Motor neuron (in vitro differentiated cells): ENCODE measurements at places on chromosomes 2 and 18. TPM values are rescaled to one million over a fixed set of nuclear protein-coding genes. Genes with fewer than 3 reads are reported as not detected.

GRCh38 chr18:64017870-64018269 lies 48.0 kb downstream of the SERPINB8 start:
- ATAC-seq: no peak

CFC1 gene
- total RNA-seq: 82.8 and 99.9 TPM in 2 replicates

GRCh38 chr2:11257078-11257477 lies 87.4 kb downstream of the ROCK2 start:
- ATAC-seq: no peak

- ATAC-seq: no peak
These were observed 335.3 kb upstream of the CHST9 start for GRCh38 chr18:27520401-27520800.

DNA sequence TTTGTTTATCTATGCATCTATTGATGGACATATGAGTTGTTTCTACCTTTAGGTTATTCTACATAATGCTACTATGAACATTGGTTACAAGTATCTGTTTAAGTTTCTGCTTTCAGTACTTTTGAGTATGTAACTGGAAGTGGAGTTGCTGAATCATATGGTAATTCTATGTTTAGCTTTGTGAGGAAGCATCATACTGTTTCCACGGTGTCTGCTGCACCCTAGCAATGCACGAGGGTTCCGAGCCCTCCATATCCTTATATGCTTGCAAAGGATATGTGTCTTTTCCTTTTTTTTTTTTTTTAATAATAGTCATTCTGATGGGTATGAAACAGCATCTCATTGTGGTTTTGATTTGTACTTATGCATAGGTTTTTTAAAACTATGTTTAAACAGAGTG lies 83.7 kb downstream of the FMNL2 start:
- ATAC-seq: peak; percentile 3

NDUFV2 gene
- 129 and 133 TPM in 2 replicates for total RNA-seq

DNA sequence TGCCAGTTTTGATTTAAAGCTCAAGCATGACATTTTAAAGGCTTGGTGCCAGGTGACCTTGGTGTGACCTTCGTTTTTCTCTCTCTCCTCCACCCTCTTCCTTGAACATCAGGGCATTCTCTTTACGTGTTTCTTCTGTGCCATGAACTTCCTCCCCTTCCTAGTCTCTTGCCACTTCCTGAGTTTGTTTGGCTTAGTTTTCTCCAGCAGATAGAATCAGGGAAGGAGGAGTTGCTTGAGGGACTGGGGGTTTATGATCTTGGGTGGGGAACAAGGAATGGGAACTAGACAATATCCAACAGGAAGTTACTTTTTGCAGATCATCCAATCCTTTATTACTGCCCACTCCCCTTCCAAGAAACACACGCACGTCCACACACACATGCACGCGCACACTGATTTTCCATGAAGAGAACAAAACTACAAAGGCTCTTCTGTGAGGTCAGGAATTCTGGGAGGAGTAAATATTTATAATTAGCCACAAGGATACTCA lies 210.6 kb upstream of the EPAS1 start:
- no peak for ATAC-seq

- ATAC-seq: no peak
These were observed 8.2 kb upstream of the RMP24 start for GRCh38 chr18:35964319-35964718.

DNA sequence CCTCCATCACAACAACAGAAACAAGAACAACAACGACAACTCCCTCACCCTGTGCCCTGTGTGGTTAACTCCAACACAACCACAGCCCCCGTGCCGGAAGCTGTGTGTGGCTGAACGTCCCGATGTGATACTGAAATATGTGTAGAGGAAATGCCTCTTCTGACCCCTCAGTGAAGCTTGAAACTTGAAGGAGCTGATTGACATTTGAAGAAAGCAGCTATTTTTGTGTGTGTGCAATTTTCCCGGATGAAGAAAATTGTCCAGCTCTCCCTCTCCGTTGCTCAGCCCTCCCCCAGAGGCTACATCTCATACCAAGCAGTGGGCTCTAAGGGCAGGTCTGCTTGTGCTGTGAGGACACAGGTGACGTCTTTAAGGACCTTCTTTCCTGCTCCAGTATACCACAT lies 173.8 kb downstream of the ICOS start:
- ATAC-seq: no peak

GRCh38 chr2:195563857-195564512 lies 93.0 kb upstream of the SLC39A10 start:
- ATAC-seq: no peak

GRCh38 chr18:62944454-62944853 lies 229.1 kb downstream of the PHLPP1 start:
- no peak for ATAC-seq

CTNNA2 gene
- 6.7 and 7.0 TPM in 2 replicates for total RNA-seq

GRCh38 chr2:112880091-112880531 lies 30.9 kb upstream of the IL37 start:
- ATAC-seq: no peak

DNA sequence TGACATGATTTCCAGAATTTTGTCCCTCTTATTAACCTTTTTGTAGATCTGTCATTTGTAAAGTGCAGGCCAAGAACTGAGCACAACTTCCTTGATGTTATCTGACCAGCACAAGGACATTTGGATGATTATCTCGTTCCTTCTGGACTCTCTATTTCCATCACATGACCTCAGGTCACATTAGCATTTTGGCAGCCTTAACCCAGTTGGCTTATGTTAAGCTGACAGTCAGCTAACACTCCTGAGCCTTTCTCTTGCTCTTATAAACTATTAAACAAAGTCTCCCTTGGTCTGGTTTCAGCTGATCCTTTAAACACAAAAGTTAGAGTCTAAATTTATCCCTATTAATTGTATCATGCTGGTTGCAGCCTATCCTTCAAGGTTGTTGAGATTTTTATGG lies 167.2 kb upstream of the RBBP8 start:
- ATAC-seq: peak; percentile 93

- ATAC-seq: no peak
These were observed 105.8 kb downstream of the WDR7 start for GRCh38 chr18:56756966-56757365.

GRCh38 chr2:240820607-240821428 lies 799 bp upstream of the KIF1A start:
- peak; percentile 52 for ATAC-seq

GRCh38 chr2:28993206-28993960 lies 12.3 kb downstream of the TOGARAM2 start:
- ATAC-seq: peak; percentile 50

DNA sequence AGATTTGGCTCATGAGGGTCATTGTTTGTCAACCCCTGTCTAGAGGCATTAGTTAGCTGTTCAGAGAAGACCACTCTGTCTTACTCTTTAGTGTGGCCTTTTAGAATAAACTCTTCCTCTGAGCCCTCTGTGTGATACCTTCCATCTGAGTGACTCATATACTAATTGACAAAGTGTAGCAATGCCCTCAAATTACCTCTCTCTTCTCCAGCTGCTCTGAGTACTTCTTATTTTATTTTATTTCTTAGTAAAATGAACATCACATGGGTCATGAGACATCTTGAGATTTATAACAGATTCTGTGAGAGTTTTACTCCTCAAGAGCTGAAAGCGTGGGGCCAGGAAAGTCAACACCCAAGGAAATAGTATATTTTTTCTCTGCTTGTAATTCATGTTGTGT lies 67.4 kb downstream of the KCTD18 start:
- ATAC-seq: no peak

TMEFF2 gene
- 13.1 and 13.7 TPM in 2 replicates for total RNA-seq

DNA sequence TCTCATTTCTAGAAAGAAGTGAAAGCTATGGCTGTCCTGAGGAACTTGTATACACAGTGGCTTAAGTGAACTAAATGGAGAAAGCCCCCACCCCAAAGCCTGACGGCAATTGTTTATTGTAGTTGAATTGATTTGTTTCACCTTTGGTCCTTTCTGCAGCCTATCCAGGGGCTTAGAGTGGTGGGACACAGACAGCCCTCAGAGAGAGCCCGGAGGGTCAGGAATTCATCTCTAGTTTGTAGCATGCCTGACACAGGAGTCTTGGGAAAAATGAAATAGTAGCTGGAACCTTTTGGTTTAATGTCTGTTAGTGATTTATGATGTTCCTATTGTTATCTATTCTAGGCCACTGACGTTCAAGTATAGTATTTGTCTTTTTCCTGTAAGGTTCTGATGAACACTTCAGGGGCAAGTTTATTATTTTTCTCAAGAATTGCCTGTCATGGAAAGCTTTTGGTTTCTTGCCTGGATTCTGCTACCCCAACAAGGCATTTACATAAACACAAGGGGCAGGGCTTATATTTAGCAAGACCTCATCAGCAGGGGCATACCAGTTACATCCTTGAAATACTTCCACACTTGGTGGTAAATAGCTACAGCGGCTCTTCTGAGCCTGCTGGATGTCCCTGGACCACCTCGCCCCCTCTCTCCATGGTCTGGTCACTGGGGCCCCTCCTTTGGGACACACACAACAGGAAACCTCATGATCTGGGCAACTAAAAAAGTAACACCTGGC lies 44.4 kb downstream of the KCNE4 start:
- no peak for ATAC-seq

MCEE gene
- total RNA-seq: 19.1 and 21.7 TPM in 2 replicates

GRCh38 chr18:11688972-11689668 lies at the start of gene GNAL:
Gene GNAL (plus strand): TSS chr18:11689264. CDS start chr18:11689564, 300 bp downstream.
- ATAC-seq: peak; percentile 86

- no peak for ATAC-seq
These were observed 539.0 kb downstream of the SOX11 start for GRCh38 chr2:6231166-6231565.

ELOA2 gene
- total RNA-seq: 0.15 and 0.38 TPM in 2 replicates

DNA sequence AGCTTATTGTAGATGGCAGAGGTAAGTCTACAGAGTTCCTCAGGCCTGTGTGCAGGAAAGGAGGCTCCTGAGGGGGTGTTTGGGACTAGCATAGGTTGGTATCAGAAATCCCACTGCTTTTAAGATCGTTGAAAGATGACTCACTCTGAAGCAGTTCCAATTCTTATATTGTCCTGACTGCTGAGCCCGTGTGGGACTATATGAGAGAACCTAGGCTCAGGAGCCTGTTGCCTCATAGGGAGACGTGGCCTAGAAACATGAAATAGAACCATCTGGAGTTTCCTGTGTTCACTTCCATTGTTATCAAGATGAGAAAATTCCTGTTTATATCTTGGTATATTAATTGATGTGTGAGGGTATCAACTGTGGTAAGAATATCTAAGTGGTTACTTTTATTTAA lies 5.7 kb downstream of the CCT7 start:
- ATAC-seq: no peak

DNA sequence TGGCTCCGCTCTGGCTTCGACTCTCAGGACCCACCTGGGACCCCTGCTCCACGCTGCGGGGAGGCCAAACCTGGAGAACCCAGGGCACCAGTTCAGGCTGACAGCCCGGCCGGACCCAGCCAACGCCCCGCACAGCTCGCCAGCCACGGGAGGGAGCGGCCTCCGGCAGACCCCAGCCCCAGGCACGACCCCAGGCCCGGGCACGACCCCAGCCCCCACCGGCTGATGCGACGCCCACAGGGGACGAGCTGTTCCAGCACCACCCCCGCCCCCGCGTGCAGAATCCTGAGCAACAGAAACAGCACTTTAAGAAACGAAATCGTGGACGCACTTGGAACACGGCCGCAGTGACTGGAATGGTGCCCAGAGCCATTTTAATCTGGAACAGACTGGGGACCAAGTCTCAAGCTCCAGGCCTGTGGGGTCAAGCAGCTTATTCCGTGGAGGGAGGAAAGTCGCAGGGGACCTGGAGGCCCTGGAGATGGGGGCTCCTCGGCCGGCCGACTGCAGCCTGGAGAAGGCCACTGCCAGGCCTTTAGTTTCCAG lies 74.2 kb downstream of the MBP start:
- no peak for ATAC-seq

MYO5B gene
- total RNA-seq: 4.6 and 5.9 TPM in 2 replicates

ZNF532 gene
- total RNA-seq: 84.8 and 114 TPM in 2 replicates

DNA sequence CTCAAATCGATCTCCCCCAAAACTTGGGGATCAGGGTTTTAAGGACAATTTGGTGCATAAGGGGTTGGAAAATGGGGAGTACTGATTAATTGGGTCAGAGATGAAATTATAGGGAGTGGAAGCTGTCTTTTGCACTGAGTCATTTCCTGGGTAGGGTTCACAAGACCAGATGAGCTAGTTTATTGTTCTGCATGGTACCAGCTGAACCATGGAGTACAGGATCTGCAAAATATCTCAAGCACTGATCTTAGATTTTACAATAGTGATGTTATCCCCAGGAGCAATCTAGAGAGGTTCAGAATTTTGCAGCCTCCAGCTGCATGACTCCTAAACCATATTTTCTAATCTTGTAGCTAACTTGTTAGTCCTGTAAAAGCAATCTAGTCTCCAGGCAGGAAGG lies 73.1 kb downstream of the CPO start:
- no peak for ATAC-seq

GRCh38 chr2:63681896-63682295 lies 93.1 kb downstream of the MDH1 start:
- no peak for ATAC-seq

GRCh38 chr2:61632276-61633169 lies 94.4 kb upstream of the XPO1 start:
- no peak for ATAC-seq

DNA sequence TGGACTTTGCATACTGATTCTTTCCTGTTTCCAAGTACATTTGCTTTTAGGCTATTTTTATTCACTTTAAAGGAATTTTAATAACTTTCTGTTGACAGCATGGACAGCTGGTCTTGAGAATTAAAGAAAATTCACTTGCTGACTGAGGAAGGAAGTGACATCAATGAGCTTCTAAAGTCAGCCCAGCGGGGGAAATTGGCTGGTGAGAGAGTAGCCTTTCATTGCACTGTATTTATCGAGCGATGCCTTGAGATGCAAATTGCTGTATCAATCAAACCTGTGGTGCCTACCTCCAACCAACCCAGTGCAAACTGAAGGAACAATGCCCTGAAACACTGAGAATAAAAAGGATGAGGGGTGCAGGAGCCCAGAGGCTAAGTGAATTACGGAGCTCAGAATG lies 91.4 kb upstream of the AQP4 start:
- ATAC-seq: no peak

DNA sequence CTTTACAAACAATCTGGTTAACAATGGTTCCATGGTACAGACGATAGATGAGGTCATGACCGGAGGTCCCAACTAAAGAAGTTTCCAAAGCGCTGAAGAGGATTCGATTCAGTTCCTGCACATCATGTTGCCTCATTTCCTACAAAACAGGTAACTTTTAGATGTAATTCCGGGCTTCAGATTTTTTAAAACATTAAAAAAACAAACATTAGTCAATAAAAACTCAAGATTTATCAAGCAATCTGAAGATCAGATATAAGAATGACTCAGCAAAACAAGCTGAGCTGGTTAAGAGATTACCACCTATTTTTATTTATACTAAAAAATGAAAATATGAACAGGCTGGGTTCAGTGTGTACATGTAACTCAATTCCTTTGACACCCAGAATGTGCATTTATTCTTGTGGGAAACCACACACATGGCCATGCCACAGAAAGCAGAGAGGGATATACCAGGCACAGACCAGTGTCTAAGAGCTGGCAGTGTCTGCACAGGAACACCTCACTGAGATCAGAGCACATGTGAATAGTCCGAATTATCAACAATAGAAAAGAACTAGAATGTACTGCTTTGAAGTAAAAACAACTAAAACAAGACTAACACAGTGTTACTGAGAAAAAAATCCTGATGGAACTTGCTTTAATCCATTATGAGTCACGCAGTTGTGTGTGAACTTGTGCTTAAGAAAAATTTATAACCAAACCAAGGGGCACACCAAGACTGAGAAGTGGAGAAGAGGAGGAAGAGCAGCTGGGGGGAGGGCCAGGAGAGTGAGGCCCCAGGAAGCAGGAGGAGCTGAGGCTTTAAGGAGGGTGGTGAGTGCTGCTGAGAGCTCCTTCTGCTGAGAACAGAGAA lies 9.5 kb downstream of the USP40 start:
- peak; percentile 93 for ATAC-seq

TSPYL6 gene
- total RNA-seq: 0.22 and 0.56 TPM in 2 replicates
